ENCODE measurements at places on chromosomes 7 and 10. TPM values are rescaled to one million over a fixed set of nuclear protein-coding genes. Genes with fewer than 3 reads are reported as not detected.

PDZD7 gene
- polyA plus RNA-seq = 8.2 TPM

RGS10 gene
- 7.6 TPM for polyA plus RNA-seq

TAC1 gene
- polyA plus RNA-seq = 0.83 TPM

ABCC2 gene
- polyA plus RNA-seq = not detected

COBL gene
- polyA plus RNA-seq = 31.5 TPM

EPHB4 gene
- 3.0 TPM for polyA plus RNA-seq

SCIN gene
- polyA plus RNA-seq = 2.5 TPM

PLXNA4 gene
- 3.6 TPM for polyA plus RNA-seq

RBAK gene
- 1.5 TPM for polyA plus RNA-seq

FLNC gene
- 7.8 TPM for polyA plus RNA-seq

TCAF2 gene
- polyA plus RNA-seq = 0.42 TPM

KIAA1549 gene
- 31.8 TPM for polyA plus RNA-seq

CCL24 gene
- 1.4 TPM for polyA plus RNA-seq

AGR2 gene
- 2.0 TPM for polyA plus RNA-seq

CPXM2 gene
- 1.6 TPM for polyA plus RNA-seq

ASZ1 gene
- not detected for polyA plus RNA-seq

FOXP2 gene
- polyA plus RNA-seq = 0.29 TPM

TMEM229A gene
- polyA plus RNA-seq = 1.9 TPM
